ENCODE measurements at places on chromosomes 3 and 15.
A peak's percentile ranks its signal among the peaks of the same experiment; 100 is the strongest.

GRCh38 chr3:169497567-169498257 lies 165.8 kb downstream of the MECOM start:
- DNase-seq: no peak

DNA sequence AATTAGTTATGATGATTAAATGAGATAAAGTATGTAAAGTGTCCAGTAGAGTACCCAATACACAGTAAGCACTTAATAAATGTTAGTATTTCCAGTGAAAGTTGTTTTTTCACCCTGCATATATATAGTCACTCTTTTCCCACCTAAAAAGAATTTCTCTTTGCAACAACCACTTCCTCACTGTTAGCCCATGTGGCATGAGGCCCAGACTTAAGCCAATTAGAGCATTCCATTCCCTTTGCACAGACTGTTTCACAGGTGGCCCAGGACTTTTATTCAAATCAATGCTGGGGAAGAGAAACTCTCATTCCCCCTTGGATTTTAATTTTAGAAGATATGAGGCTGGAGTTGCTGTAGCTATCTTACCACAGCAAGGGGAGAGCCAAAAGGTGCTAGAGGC lies 3.7 kb downstream of the IFT80 start:
- DNase-seq: no peak

DNA sequence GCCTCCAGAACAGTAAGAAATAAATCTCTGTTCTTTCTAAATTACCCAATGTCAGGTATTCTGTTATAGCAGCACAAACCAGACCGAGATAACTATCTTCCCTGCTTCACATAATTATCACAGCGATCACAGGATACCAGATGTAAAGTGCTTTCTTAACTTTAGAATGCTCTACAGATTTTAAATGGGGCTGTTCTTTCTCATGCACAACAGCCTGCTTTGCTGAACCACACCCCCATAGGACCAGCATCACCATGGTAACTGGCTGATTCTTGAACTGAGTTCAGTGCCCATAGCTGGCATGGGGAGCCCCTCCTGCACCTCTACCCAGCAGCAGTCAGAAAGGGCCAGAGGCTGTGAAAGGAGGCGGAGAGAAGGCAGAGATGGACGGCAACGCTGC lies 7.8 kb downstream of the CD80 start:
- DNase-seq: no peak

DNA sequence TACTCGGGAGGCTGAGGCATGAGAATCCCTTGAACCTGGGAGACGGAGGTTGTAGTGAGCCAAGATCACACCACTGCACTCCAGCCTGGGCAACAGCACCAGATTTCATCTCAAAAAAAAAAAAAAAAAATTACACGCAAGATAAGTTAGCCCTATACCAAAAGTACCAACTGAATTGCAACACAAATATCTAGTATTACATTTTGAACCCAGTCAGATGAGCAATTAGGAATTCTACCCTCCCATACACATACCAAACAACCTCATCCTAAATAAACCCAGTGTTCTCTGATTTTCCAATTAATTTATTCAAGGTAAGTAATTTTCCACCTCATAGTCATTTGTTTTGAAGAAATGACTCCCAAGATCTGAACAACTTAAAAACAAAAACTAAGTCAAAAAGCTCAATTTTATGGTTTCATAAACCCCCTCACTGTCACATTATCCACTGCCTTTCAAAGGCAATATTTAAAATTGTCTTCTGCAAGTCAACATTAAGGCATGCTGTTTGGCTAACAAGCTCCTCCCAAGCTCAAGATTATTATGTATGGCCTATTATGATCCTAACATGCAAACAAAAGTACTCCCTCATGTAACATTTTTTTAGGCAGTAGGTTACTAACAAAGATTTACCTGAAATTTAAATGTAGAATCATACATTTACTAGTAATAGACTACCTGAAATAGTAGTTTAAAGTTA lies 4.5 kb downstream of the RAF1 start:
- no peak for DNase-seq

- peak; percentile 30 for DNase-seq
Observed at GRCh38 chr15:100849021-100849854, 30.4 kb upstream of the ALDH1A3 start.

- no peak for DNase-seq
Observed at GRCh38 chr15:58628206-58628947, 121.1 kb downstream of the ADAM10 start.

DNA sequence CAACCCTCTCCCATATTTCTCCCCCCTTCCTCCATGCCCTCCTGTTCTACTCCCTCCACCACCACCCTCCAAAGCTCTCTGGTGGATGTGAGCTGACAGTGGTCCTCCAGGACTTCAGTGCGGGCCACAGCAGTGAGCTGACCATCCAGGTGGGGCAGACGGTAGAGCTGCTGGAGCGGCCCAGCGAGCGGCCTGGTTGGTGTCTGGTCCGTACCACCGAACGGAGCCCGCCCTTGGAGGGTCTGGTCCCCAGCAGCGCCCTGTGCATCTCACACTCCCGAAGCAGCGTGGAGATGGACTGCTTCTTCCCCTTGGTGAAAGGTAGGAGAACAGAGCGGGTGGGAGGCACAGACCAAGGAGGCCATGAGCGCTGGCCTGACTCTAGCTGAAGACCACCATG lies 167.5 kb upstream of the UMPS start:
- no peak for DNase-seq

GRCh38 chr3:140176526-140176925 lies 241.5 kb downstream of the CLSTN2 start:
- DNase-seq: no peak

DNA sequence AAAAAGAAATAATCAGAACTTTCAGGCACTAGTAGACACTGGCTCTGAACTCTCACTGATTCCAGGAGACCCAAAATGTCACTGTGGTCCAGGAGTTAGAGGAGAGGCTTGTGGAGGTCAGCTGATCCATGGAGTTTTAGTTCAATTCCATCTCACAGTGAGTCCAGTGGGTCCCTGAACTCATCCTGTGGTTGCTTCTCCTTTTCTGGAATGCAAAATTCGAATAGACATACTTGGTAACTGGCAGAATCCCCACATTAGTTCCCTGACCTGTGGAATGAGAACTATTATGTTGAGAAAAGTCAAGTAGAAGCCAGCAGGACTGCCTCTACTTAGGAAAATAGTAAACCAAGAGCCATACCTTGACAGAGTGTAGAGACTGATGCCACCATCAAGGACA lies 87.3 kb upstream of the OXTR start:
- DNase-seq: no peak

DNA sequence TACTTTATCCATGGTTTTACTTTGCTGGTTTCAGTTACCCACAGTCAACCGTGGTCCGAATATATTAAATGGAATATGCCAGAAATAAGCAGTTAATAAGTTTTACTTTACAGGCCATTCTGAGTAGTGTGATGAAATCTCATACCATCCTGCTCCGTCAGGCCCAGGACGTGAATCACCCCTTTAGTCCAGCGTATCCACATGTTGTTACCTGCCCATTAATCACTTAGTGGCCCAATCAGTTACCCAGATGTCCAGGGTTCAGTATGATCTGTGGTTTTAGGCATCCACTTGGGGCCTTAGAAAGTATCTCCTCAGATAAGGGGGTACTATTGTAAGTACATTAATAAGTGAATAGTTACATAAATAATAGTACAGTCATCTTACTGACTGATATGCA lies 88.0 kb downstream of the TTBK2 start:
- DNase-seq: peak; percentile 55

DNA sequence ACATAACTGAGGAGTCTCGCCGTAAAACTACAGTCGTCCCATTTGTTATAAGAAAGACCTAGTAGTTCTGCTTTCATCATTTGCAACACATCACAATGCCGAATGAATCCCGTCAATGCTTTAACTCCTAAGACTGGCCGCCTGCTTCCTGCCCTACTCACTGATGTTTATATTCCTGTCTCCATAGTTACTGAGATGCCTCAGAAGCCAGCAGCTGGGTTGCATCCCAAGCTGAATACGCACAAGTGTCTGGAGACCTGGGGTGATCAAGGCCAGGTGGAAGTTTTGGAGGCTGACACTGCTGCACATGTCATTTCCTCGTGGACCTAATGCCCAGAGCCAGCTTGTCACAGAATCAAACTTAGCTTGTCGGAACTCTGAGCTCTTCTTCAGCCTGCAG lies 95.2 kb upstream of the UBE2E1 start:
- peak; percentile 73 for DNase-seq

DNA sequence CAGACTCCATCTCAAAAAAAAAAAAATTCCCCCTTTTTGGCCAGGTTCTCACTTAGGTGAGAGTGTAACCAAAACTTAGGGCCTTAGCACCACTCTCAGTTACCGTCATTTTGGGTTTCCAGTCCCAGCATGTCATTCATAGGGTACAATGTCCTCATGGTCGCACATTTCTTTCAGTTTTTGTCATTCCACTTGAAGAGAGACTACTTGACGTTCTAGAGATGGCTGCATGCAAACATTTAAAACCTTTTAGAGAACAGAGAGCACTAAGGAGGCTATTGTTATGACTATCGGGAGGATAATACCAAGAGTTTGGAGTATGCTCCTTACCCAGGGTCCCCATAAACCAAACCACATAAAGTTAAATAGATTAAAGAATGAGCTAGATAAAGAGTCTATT lies 37.9 kb upstream of the THUMPD3 start:
- DNase-seq: no peak

DNA sequence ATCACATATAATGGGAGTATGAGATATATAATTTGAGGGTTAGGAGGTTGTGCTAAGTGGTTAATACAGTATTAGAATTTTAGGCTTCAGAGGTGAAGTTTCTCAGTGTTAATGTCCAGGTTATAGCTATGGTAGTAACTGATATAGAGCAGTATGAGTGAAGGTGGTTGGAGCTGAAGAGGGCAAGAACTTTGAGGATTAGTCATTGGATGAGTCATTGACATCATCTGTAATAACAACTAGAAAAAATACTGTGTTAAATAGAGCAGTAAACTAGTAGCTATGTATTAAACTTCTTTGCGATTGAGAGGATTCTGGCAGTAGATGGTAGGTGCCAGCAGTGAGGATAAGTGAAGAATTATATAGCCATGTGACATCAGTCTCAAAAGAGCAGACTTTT lies 47.5 kb upstream of the EIF3J start:
- DNase-seq: peak; percentile 55

DNA sequence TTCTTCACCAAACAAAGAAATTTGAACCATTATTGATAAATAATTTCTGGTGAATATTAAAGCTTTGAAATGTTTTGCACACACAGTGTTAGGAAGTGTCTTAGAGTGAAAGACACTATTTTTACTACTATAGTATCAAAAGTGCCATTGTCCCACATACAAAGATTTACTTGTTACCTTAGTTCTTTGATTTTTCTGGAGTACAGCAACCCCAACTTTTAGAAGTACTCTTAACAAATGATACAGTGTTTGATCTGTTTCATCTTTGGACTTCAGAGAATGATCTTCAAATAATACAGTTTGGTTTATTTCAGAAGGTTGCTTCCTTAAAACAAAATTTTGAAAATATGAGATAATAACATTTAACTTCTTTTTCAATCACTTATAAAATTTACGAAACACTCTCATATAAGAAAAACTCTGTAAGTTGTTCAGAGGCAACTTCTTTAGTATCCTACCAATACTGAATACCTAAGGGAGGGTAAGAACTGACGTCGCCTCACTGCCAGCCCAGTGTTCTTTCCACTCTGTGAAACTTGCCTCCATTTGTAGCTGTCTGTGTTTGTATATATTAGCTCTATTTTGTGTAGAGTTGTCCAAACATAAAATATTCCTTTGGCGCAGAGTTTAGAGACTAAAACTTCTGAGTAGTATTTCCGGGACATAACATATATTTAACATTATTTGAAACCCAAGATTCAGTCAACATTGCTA lies 464.2 kb downstream of the LPP start:
- DNase-seq: no peak

DNA sequence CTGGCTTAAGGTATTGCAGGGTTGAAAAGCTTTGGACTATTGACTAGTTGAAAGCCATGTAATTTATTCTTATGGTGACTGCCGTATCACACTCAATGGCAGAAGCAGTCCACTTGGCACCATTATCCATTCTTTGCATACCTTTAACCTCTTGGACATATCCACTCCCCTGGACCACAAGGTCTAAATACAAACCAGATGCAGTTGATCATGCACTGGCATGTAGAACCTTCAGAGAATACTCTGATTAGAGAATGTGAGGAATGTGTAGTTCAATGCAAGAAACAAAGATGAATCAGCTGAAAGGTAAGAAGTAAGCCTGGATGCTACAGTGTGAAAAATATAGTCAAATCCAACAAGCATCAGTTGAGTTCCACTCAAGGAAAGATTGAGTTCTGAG lies 93.1 kb downstream of the FRMD5 start:
- no peak for DNase-seq

GRCh38 chr15:31111091-31111647 lies 9.6 kb upstream of the TRPM1 start:
- no peak for DNase-seq

- DNase-seq: no peak
Observed at GRCh38 chr3:43902415-43902814, 211.7 kb downstream of the ABHD5 start.

DNA sequence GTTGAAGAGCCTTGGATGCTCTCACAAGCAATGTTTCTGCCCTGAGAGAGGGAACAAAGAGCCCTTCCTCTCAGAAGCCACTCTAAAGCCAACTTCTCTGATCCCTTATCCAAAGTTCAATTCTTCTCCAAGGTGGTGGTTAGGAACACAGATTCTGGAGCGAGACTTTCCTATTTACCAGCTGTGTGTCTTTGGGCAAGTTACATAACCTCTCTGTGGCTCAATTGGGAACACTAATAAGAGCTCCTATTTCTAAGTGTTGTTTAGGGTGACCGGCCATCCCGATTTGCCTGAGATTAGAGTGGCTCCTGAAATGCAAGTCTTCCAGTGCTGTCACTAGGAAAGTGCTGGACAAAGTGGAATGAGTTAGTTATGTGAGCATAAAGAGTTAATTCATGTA lies 108.8 kb upstream of the PTX3 start:
- DNase-seq: no peak

DNA sequence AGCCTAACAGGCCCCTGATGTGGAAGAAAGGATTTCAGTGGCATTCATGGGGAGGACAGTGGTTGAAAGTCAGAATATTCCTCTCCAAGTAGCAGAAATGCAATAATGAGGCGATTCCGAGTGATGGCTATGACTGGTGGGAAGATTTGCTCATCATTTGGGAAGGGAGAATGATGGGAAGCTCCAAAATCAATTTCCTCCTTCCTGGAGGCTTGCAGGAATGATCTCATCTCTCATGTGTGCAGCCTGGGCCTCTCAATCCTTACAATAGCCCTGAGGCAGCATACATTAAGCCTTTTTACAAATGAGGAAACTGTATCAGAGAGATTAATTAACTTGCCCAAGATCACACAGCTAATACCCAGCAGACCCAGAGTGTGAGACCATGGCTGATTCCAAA lies 58.7 kb downstream of the BOC start:
- DNase-seq: no peak

- no peak for DNase-seq
Observed at GRCh38 chr3:51830836-51831385, 30.5 kb upstream of the IQCF2 start.

DNA sequence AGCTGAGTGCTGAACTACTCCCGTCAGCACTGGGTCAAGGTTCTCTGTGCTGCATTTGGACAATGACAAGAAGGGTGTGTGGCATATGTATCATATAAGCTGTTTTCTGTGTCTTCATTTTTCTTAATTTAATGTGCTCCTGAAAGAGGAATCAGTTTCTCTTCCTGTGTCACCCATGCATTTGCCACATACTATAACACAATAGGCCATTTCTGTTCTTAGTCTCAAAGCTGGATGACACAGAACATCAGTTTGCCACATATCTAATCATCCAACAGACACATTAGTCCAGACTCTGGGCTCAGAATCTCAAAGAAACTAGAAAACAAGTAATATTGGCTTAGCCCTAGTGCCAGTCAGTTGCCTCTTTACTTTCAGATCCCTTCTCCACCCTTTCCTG lies 34.1 kb downstream of the CEP19 start:
- DNase-seq: no peak

GRCh38 chr3:183158113-183158512 lies 4.4 kb downstream of the LAMP3 start:
- DNase-seq: no peak

All from fibroblast of the conjunctiva (primary cell).